Femur (tissue), 1 donor: ENCODE measurements at places on chromosomes 7 and 10.
A peak's percentile ranks its signal among the peaks of the same experiment; 100 is the strongest.

DNA sequence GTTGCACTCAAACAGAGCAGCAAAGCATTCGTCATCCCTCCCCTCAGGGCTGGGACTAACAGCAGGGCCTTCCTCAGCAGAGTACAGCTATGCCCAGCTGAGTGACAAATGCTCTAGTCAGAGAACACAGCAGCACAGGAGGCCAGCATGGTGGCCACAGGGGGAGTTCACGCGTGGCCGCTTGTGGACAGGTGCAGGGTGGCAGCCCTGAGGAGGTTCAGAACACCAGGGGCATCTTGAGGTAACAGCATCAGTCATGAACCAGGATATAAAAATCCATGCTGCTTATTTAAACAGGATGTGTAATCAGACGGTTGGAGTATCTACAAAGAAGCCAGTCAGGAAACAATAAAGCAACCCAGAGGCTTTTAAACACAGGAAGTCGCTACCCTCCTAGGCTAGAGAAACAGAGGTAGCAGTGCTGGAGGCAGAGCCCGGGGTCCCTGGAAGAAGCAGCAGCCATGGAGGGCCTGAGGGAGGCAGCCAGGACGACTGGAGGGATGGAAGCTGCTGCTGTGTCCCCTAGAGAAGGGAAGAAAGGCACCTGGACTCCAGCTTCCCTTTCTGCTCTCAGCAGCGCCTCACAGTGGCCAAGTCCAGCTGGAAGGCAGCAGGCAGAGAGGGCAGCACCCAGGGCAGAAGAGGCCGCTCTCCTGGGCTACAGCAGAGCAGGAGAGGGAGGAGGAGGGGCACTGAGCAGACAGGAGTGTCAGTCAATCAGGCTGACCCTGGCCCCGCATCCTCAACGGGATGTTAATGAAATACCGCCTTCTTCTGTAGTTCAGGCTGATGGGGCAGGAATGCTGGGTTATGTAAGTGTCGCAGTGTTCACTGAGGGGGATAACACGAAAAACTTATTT, 70.8 kb upstream of the UCN3 start:
- peak; percentile 50 for DNase-seq

DNA sequence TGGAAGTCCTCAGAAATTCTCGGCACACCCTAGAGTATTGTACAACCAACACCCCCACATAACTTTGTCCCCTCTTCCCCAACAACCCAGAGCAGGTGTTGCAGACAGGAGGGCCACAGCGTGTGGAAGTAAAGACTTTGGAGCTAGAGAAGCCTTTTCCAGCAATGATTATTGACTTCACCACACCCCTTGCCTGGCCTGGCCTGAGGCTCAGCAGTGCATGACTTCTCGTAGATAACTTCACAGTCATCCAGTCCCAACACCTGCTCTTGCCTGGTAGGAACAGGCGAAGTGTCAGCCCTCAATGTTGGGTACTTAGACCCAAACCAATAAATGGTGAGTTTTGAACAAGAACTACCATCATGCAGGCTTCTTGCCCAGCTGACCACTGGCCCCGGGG, 36.7 kb downstream of the GOT1 start:
- DNase-seq = no peak

GRCh38 chr10:130801276-130801675, 510.2 kb downstream of the TCERG1L start:
- DNase-seq = no peak

DNA sequence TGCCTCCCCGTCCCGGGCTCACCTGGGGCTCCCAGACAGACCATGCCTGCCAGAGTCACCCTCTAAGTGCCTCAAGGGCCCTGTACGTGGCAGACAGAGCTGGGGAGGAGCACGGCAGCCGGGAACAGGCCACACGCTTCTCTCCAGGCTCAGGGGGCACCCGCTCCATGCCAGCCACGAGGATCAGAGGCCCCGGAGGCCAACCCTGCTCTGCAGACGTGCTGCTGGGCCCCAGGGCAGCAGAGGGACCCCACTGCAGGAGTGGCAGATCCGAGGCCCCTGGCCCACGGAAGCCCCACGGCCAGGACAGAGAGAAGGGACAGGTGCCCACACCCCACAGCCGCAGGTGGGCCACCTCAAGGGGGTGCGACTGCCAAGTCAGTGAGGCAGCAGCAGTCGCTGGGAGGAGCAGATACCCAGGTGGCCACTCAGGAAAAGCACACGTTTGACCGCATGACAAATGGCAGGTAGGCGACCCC, 58.4 kb upstream of the TNRC18 start:
- no peak for DNase-seq

DNA sequence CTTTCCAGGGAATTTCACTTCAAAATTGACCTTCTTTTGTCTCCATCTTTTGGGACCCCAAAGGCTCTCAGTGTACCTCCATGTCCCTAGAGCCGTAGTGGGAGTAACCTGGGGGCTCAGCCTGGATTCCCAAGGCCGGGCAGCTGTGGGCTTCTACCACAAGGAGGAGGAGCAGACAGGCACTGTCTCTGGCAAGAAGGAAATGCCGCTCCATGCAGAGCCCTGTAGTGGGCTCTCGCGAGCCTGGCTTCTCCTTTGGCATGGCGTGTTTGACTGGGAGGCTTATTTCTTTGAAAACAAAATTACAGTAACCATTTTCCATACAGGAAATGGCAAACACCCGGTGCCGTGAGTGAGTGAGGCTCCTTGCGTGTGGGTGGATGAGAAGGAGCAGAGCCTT, 76.8 kb upstream of the FAM180A start:
- no peak for DNase-seq

GRCh38 chr7:142800699-142801260, 30.0 kb downstream of the PRSS2 start:
- no peak for DNase-seq

DNA sequence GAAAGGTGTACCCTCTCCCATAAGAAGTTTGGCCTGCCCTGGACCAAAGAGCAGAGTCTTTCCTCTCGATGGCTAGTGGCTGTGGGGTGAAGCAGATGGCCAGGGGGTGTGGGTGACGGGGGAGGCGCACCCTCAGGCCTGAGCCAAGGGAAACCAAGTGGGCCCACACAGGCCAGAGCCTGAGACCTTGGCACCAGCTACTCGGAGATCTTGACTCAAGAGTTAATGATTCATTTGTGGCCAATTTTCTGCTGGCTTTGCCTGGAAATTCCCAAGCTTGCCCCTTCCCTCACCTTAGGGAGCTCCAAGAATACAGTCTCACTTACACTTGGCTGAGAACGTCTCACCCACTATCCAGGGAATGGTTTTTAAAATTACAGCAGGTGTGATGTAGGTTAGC, 42.7 kb downstream of the ZMIZ1 start:
- no peak for DNase-seq

DNA sequence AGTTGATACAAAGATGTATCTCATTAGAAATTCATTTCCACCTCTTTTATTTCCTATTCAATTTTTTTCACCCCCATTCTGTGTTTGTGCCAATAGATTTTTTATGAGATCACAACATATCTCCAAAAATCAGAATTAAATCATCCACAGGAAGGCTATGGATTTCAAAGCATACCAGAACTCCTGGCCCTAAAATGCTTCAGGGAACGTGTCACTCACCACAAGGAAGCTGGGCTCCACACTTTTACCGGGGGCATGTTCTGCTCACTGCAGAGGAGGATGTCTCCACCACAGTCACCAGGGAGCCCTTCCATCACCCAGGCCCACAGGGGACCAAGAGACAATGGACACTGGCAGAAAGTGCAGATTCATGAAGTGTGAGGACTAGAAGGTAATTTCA, 456.8 kb downstream of the KCNMA1 start:
- DNase-seq = no peak

DNA sequence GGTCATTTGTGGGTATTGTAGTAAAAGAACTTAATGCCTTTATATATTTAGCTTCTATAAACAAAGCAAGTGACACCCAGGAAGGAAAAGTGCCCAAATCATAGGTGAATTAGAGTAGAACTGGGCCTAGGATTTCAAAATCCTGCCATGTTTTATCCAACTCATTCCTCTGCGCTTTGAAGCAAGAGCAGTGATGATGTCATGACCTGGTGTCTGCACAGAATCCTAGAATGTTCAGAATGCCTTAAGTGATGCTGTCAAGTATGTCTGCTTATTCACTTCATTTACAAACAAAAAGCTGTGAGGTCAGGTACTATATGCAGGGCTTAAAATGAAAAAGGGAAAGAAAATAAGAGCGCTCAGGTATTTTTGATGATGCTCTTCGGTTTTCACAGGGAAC, 737.2 kb upstream of the ANKRD30A start:
- no peak for DNase-seq
